Stimulated activated CD8-positive, alpha-beta memory T cell treated with anti-CD3 and anti-CD28 coated beads, Interleukin-4, amount 100 ng/mL, for 4 hours (primary cell): ENCODE measurements at places on chromosomes 16 and 17.

DNA sequence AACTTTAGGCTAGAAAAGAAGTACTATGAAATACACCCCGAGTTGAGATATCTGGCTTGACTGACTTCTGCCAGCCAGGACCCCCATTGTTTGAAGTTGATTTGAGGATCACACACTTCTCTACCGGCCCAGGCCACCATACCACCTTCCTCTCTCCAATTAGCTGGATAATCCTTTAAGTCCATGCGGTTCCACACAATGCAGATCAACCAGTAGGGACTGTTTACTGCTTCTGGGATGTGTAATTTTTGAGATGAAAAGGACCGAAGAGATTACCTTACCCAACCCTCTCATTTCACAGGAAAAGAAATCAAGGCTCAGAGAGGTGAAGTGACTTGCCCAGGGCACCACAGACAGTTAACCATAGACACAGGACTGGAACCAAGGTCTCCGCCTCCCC, 20.5 kb downstream of the ERN1 start:
- DNase-seq = no peak

DNA sequence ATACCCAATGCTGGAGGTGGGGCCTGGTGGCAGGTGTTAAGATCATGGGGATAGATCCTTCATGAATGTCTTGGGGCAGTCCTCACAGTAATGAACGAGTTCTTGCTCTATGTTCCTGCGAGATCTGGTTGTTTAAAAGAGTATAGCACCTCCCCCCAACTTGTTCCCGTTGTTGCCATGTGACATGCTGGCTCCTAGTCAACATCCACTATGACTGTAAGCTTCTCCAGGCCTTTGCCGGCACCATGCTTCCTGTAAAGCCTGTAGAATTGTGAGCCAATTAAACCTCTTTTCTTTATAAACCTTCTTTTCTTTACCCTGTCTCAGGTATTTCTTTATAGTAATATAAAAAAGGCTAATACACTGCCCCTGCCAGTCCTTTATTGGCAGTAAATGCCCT, 33.3 kb downstream of the RANBP10 start:
- DNase-seq = no peak

- DNase-seq = no peak
Observed at GRCh38 chr16:23453338-23454052, 506 bp upstream of the COG7 start.

- no peak for DNase-seq
Observed at GRCh38 chr16:80924372-80924978, 82.2 kb downstream of the CMC2 start.

GRCh38 chr16:89921131-89921701, 1.9 kb upstream of the TUBB3 start:
- no peak for DNase-seq

DNA sequence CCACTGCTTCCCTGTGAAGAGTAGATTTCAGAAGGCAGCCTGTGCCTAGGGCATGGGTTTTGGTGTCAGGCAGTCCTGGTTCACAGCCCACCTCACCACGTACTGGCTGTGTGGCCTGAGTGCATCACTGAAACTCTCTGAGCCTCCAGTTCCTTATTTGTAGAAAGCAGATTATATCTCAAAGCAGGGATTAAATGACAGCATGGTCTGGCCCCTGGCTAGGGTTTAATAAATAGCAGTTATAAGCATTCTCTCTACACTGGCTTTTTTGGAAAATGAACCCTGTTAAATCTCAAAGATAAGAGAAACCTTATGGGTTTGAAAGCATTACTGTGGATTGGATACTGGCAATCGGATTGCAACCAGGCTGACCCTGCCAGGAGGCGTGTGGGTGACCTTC, 2.9 kb upstream of the MT1M start:
- no peak for DNase-seq

DNA sequence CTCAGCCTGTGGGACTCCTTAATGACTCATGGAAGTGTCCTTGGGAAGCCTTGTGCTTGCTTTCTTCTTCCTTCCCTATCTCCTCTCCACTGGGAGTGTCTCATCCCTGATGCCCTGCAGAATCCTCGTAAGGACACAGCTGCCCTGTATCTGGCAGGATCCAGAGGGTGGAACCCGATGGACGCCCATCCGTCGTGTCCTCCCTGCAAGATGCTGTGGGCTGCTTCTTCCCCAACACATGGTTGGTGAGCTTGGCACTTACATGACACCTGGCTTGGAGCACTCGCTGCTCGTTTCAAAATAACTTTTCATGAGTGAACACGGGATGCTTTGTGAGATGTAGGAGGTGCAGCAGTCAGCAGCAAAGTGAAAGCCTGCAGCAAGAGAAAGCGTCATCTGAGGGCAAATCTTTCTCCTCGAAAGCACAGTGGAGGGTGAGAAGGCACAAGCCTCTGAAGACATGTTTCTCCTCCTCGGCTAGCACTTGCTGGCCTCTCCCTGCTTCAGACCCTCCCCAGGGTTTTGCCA, 3.3 kb downstream of the CCL15 start:
- DNase-seq = no peak

DNA sequence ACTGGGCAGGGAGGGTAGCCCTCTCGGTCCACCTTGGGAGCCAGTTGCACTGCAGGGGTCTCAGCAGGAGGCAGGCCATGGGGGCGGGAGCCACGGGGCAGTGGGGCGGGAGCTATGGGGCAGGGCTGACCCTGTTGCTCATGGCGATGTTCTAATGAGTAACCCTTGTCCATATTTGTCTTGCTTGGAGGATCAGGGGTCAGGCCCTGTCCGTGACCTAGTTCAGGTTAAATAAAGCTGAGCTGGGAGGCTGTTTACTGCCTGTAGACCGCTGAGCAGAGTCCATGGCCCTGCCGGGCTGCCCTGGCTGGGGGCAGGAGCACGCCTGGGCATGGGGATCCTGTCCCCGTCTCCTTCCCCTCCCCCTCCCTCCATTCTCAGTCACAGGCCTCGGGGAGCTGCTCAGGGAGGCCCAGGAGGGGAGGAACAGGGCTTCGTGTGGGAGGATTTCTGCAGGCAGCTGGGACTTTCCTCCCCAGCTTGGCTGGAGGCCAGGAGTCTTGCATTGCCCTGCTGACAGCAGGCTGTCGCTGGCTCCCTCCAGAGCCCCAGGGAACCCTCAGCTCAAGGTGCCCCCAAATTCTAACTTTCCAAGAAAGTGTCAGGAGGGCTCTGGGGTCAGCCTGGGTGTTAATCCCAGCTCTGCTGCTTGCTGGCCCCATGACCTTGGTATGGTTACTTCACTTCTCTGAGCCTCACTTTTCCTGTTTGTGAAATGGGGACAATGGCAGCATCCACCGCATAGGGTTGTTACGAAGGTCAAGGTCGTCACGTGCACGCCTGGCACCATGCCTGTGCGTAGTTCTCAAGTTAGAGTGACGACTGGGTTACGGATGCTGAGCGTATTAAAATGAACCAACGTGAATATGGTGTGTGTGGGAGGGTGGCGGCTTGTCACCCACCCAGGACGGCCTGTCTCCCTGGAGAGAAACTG, 6.1 kb upstream of the SERPINF2 start:
- DNase-seq = no peak

GRCh38 chr16:19595043-19595767, 39.7 kb downstream of the VPS35L start:
- DNase-seq = no peak

- DNase-seq = no peak
Observed at GRCh38 chr16:68463904-68464303, 15.6 kb upstream of the SMPD3 start.

DNA sequence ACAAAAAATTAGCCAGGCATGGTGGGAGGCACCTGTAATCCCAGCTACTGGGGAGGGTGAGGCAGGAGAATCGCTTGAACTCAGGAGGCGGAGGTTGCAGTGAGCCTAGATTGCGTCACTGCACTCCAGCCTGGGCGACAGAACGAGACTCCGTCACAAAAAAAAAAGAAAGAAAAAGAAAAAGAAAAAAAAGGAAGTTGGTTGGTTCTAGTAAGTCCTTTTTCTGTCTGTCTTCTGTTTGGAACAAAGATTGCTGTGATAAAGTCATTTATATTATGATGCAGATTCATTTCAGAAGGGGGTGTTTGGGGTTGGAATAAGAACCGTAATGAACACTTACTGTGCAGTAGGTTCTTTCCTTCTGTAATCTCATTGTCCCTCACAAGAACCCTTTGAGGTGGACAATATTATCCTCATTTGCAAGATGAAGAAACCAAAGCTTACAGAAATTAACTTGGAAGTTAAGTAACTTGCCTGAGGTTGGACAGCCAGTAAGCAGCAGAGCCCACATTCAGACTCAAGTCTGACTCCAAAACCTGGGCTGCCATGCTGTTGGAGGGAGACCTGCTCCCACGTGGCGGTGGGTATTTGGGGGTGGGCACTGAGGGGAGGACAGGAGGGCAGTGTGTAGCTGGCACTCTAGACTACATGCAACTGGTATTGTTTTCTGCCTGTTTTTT, 10.3 kb downstream of the MINK1 start:
- DNase-seq = no peak

GRCh38 chr17:49928837-49929475, 40.0 kb upstream of the DLX4 start:
- no peak for DNase-seq

DNA sequence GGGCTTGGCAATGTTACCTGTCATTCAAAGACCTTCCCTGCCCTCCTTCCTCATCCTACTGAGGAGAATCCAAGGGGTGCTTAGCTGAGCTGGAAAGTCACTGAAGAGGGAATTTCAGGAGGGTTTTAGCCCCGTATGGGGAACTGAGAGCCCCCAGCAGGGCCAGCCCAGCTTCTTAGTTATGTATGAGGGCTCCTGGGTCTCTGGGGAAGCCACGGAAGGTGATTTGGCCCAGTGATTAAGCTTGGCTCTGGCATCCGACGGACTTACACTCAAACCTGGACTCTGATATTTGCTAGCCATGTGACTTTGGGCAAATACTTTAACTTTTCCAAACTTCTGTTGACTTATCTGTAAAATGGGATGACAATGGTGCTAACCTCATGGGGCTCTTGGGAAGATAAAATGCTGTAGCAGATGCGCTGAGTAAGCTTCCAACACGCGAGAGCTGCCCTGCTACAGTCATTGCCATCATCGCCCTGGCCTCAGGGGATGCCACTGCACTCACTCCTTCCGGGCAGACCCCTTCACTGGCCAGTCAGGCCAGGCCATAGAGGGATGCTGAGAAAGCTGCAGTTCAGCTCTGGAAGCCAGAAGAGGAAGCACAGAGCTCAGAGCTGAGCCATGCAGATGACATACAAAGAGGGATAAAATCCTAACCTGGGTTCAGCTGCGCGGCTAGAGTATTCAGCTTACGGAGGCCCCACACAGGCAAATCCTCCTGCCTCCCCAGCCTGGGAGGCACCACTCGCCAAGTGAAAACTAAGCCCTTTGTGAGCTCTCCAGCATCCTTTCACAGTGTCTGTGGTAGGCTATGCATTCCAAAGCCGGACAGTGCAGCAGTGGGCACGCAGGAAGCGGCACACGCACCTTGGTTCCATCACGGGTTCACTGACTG, 44.9 kb upstream of the PIK3R6 start:
- DNase-seq = no peak

GRCh38 chr16:31412750-31413149, 15.4 kb downstream of the COX6A2 start:
- DNase-seq = no peak

DNA sequence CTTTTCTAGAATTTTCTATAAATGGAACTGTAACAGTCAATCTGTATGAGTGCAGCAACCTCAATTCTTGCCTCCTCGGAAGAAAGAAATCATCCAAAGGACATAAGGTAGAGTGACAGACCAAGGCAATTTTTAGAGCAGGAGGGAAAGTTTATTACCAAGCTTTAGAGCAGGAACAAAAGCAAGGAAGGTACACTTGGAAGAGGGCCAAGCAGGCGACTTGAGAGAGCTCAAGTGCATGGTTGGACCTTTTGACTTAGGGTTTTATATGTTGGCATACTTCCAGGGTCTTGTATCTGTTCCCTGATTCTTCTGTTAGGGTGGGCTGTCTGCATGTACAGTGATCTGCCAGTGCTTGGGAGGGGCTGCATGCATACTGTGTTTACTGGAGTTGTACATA, 50.3 kb downstream of the SCNN1G start:
- DNase-seq = no peak

- DNase-seq = no peak
Observed at GRCh38 chr17:50180111-50180510, 14.3 kb downstream of the SGCA start.

- no peak for DNase-seq
Observed at GRCh38 chr16:52068447-52069074, 478.4 kb downstream of the TOX3 start.

DNA sequence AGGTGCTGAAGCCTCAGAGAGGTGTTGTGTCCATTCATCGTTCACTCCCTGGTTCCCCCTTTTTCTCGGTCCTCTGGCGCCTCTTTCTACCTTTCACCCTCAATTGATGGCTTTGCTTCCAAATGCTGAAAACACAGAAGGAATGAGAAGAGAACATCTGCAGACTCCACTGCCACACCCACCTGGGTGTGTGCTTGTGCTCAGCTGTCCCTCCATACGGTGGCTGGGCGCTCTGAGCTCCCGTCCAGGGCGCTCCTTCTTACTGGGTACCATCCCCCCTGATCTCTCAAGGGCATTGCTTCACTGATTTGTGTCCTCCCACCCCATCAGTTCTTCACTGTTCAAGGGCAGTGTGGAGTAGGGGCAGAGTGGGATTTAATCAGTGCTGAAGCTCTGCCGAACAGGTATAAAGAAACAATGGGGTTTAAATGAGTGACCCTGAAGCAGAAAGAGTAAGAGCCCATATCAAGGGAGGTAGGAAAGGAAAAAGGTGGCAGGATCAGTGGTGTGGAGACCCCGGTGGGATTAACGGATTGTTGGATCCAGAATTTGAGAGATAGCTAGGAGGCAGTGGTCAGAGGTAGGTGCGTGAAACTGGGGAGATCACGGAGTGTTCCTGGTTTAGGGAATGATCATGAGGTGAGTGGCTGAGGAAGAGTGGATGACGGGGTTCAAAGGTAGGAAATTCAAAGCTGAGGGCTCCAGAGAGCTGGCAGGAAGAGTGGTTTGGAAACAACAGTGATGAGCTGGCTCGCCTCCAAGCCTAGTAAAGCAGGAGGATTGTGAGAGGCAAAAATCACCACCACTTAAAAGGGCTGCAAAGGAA, 40.8 kb downstream of the MRTFB start:
- no peak for DNase-seq

DNA sequence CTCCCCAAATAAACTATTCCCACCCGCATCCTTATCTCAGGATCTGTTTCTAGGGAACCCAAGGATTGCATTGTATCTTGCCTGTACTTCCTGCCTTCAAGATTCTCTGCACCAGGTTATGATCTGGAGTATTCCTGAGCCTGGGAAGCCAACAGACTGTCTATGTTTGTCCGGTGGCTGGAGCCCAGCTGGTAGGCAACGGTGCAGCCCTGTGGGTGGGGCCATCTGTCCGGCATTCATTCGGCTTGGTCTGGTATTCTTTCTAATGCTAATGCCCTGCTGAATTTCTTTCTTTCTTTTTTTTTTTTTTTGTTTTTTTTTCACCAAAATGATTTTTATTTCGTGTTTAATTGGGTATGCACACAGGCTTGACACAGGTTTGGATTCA, 20.7 kb upstream of the TVP23A start:
- no peak for DNase-seq

DNA sequence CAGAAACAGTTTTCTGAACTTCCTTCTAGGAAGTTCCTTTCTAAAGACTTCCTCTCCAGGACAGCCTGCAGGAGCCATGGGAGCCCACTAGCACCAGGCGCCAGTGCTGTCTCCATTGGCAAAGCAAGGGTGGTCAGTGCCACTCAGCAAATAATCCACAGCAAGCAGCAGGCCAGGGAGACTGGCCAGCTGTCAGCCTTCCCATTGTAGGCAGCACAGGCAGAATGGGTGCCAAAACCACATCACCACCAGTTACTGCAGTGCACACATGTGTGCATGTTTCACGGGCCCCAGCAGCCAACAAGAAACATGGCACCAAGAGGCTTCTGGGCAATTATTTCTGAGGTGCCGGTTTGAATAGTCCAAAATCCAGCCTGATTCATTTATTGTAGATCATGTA, 26.7 kb downstream of the DNASE1 start:
- no peak for DNase-seq

GRCh38 chr16:71746442-71747046, 22.0 kb upstream of the PHLPP2 start:
- DNase-seq = no peak
